ENCODE measurements at places on chromosomes 5 and 9.

GRCh38 chr9:124409410-124409809 lies 5.8 kb downstream of the PSMB7 start:
- no peak for DNase-seq

- DNase-seq: no peak
These were observed 10.6 kb upstream of the SH3RF2 start for GRCh38 chr5:145925803-145926202.

DNA sequence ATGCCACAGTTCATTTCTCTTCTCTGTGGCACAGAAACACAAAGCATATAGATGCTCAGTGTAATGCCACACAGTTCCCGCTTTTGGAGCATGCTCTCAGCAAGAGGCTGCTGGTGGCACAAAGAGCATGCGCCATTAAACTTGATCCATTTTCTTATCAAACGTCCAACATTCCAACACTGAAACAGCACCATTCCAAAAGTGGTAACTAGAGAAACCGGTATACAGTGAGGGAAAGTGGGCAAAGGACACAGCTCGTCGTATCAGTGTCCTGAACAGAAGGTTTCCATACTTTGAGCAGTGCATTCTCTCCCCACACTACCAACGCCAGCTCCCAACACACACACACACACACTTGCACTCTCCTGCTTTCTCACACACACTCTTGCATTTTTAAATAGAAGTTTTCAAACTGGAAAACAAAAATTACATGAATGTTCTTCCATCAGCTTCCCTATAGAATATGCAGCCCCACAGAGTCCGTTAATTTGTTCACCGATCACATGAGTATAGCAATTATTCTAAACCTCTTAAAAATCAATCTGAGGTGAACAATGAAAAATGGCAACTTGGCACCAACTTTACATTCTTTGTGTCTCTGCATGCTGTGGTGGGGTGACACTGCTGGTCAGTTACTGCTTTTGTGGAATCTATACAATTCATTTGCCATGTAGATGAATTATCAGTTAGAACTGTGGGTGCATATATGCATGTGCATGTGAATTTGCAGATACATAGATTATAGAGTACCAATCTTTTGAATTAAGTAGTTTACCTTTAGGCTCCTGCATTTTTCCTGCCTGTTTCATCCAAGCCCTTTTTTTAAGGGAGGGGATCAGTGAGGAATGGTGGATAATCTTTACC lies 5.7 kb downstream of the NFIB start:
- DNase-seq: no peak

DNA sequence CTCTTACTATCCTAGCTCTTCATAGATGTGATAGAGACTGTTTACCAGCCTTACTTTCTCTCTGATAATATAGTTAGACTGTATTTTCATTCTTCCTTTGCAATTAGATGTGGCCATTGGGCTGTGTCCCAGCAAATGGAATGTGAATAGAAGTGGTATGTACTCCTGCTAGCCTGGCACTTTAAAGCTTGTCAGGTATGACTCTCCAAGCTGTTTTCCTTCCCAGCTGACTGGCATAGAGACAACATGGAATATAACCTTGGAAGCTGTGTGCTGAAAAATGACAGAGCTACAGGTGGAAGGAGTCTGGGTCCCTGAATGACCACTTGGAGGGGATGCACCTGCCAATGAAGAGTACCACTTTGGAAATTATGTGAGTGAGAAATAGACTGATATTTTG lies 116.2 kb downstream of the DIRAS2 start:
- no peak for DNase-seq

GRCh38 chr5:16283791-16284190 lies 104.2 kb upstream of the MARCHF11 start:
- DNase-seq: no peak

DNA sequence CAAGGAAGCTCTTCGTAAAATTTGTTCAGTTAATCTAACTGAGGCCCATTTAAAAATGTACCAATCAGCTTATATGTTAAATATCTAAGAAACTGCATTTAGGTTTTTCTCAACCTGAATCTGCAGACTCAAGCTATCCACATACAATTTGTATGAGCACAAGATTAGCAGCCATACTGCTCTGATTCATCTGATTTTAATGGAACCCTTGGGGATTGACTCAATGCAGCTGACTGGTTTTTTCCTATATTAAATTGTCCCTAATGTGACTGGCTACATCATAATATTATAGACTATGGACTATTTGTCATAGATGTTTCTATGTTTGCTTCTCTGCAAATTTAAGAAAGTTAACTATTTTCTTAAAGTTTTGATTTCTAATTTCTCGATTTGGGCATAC lies 451.0 kb upstream of the TUSC1 start:
- no peak for DNase-seq

DNA sequence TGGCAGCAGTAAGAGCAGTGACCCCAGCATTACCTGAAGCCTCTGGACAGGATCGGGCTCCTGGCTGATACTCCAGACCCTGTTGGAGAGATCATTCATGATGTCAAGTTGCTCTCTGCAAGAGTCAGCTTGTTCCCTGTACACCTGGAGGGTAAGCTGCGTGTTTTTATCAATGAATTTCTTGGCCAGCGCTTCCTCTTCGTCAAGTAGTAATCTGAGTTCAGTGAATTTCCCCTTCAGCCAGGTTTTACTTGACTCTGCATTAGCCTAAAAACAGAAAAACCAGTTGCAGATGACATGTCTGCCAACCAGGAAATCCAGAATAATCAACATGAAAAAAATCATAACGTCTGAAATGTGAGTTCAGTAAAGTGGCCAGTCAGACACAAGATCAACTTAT lies 19.1 kb downstream of the TRIM14 start:
- DNase-seq: peak; percentile 93

GRCh38 chr5:180646289-180646962 lies 3.0 kb downstream of the FLT4 start:
- no peak for DNase-seq

DNA sequence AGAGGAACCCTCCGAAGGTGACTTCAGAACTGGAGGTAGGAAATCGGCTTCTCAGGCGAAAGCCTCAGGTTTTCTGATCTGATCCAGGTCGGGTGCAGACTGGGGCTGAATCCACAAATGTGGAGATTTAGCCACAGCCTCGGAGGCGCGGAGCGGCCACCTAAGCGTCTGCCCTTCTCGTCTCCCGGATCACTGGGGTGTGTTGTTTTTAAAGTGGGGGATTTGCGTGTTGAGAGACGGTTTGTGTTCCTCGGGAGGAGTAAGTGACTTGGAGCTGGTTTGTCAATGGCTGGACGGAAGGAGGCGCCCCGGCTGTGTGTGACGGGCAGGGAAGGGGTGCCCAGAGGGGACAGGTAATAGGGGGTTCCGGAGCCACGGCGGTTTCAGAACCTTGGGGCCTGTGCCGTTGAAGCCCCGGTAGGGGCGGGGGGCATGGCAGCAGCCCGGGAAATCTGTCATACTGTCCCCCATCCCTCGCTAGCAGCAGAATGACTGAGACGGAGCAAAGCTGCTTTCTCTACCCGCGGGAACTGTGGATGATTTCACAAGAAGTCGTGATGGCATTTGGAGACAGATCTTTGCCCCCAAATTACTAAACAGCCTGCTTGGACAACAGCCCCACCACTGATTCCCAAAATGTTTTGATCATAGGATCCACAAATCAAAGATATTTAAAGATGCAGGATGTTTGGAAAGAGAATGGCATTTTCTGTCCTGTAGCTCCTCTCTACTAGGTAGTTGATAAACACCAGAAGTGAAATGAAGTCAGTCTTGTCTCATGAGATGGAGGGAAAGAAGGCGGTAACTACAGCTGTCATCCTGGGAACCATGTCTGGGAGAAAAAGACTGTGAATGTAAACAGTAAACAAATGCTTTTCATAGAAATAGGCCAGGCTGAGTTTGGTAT lies 216.5 kb downstream of the PDZD2 start:
- no peak for DNase-seq

GRCh38 chr5:113240951-113241726 lies 193.7 kb downstream of the TSSK1B start:
- DNase-seq: no peak

DNA sequence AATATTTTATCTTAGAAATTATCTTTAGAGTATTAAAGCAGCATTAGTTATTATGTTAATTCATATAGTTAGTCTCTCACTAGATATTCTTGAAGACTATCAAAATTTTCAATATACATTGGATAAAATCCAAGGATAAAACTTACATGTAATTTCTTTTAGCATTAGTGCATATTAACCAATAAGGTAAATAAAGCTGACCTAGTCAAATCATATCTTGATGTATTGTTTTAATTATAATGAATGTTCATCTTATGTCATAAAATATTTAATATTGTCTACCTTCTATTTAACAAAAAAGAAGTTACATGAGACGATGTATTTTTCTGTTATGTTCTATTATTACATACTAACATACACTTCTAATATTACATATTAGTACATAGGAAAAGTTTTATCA lies 301.7 kb upstream of the DAB2 start:
- no peak for DNase-seq

DNA sequence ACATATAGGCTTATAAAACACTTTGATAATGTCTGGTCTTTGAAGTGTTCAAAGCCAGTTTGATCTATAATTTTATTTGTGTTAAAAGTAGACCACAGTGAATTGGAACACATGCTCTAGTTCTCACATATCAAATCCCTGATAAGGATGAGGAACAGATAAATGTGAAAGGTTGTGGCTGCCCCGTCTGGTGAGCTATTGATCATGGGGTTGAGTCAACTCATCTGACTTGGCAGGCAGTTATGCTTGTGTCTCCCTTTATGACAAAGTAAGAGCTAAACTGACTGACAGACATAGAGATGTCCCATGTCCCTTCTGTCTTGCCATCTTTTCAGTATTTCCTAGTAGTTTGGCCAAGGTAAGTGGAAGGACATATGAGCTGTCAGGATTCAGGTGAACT lies 2.9 kb upstream of the ERMP1 start:
- no peak for DNase-seq

- DNase-seq: no peak
These were observed 111.1 kb upstream of the RASA1 start for GRCh38 chr5:87156631-87157030.

- no peak for DNase-seq
These were observed 173.0 kb upstream of the PDE4D start for GRCh38 chr5:60066502-60066901.

DNA sequence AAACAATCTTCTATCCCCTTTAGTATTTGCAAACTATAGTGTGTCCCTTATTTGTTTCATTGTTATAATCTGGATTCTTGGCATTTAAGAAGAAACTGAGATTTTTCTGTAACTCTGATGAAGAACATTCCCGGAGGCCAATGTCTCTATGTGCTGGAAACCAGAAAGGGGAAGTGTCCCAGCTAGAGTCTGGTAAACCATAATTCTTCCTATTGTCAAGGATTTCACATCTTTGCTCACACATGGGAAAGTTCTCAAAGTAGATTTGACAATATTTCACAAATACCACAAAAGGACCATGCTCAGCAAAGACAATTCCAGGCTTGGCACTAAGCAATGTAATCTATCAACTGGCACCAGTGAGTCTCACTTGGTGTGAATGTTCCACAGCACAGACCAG lies 146.8 kb downstream of the MUSK start:
- DNase-seq: no peak

DNA sequence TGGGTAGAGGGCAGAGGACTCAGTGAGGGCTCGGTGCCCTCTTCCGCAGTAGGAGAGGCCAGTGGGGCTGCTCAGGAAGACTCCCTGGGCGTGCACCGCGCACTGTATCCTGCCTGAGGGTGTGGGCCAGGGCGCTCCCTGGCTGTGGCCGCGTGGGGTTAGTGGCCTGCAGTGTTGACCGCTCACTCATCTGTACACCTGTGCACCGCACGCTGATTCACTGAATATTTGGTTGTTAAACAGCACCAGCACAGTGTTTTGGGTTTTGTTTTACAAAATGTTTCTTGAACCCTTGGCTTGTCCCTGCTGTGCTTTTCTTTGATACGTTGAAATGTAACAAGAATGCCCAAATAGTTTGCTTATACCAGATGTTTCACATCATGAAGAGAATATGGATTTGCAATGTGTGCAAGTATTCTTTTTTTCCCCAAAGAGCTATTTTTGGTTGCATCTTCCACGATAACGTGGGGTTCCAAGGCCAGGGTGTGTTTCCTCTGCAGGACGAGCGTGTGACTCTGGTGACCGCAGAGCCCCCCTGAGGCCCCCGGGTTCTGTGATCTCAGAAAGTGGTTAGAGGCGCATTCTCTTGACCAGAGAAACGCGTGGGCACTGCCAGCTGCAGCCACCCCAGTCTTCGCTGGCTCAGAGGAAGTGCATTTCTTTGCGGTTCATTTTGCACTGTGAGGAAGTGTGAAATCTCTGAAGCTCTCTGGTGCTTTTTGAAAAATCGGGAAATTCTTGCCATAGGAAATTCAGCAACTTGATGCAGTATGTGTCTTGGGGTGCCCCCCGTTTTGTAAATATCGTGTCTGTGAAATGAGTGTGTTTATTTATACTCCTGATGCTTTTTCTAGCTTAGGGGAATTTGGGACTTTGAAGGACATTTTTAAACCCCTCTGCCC lies 46.9 kb downstream of the AHRR start:
- no peak for DNase-seq

GRCh38 chr9:128614728-128615127 lies 41.9 kb downstream of the DYNC2I2 start:
- no peak for DNase-seq

DNA sequence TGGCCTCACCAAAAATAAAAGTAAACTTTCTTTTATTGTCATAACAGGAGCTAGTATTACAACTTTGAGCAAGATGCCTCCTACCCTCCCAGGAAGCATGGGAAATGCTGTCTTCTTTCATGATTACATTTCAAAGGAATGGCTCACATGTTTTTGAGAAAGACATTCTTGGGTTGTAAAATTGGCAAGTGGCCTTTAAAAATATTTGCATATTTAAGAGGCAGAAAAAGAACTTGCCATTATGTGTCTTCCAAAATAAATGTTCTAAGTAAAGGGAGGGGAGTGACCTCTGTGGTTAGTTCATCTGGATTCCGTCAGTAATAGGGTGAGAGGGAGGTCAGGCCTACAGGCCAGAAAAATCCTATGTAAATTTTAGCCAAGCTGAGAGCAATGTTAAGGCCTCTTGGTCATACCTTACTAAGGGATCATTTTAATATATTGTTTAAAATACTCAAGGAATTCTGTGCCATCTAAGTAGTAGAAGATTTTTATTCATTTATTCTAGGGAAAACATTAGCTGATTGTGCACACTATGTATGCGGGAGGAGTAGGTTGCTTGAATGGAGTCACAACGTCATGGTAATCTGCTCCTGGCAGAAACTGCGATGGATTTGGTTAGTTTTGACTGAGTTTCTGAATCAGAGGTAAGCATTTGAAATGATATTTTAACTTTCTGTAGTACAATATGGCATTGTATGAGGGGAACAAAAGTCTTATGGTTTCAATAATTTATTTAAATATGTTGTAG lies 1485.7 kb upstream of the CDH9 start:
- DNase-seq: no peak

GRCh38 chr5:93622240-93622885 lies 39.3 kb downstream of the NR2F1 start:
- DNase-seq: no peak

- DNase-seq: no peak
These were observed 630 bp downstream of the POLE3 start for GRCh38 chr9:113409883-113410206.

GRCh38 chr5:72314571-72315172 lies 5.4 kb downstream of the MRPS27 start:
- peak; percentile 0 for DNase-seq
